ENCODE measurements at places on chromosomes 1 and 21. TPM values are rescaled to one million over a fixed set of nuclear protein-coding genes. Genes with fewer than 3 reads are reported as not detected.

SRGAP2C gene
- 25.3 TPM for total RNA-seq

ZNF683 gene
- not detected for total RNA-seq

TNNT2 gene
- total RNA-seq, result under 0.01 TPM

TLR5 gene
- under 0.01 TPM for total RNA-seq

DNAH14 gene
- total RNA-seq, result 8.9 TPM

HPCA gene
- total RNA-seq, result under 0.01 TPM

Measured in smooth muscle cell of bladder (primary cell).